Psoas muscle (tissue), 8 donors: ENCODE measurements at places on chromosomes 5 and 9. TPM values are rescaled to one million over a fixed set of nuclear protein-coding genes. Genes with fewer than 3 reads are reported as not detected.
A peak's percentile ranks its signal among the peaks of the same experiment; 100 is the strongest.

DNA sequence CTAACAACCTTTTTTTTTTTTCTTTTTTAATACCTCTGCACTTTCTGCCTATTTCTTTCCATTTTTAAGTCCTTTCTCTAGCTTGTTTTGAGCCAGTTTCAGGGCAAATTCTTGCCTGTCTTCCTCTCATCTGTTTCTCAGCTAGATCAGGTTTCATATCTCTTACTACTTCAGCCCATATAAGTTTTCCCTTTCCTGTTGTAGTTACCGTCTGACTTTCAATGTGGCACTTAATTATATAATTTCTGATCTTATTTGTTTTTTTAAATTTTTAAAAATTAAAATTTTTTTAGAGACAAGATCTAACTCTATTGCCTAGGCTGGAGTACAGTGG, 104.7 kb upstream of the ELL2 start:
- no peaks in the 10 kb centered on the region for H3K36me3 ChIP-seq
- H3K4me1 ChIP-seq, result no peaks in the 10 kb centered on the region
- no peak for DNase-seq
- no peak overlapping the region for H3K4me3 ChIP-seq

GRCh38 chr9:87292449-87293191, 205.0 kb upstream of the DAPK1 start:
- DNase-seq, result no peak
- no peak overlapping the region for H3K4me3 ChIP-seq
- no peaks in the 10 kb centered on the region for H3K27me3 ChIP-seq

DNA sequence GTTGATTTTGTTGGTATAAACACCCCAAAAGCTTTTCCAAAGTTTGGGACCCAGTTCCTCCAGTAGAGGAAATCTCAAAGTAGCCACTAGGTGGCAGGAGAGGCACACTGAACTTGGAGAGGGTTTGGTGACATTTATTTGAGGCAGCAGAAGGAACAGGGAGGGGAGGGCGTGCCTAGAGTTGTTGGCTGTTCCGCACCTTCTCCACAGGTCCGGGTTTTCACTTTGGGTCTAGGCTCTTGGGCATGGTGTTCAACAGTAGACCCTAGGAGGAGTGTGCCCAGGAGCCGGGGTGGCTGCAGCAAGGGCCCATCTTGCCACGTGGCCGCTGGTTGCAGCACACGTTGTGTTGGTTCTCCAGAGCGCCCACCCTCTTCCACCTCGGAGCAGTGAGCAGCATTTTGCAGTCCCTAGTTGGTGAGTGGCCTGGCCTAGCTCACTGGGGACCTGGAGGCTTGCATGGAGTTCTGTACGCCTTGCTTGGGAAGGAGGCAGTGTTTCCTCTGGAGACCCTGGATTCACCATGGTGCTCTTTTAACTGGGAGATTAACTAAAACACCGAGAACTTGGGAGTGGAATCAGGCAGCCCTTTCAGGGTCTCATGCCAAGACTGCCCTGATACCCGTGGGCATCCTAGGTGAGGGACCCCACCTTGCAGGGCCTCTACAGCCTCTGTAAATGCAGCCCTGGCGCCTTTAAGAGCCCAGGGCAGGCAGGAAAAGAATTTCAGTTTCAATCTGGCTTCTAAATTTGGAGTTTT, 28.2 kb downstream of the PTPA start:
- H3K4me1 ChIP-seq, result peaks cover 52% of the 10 kb centered on the region
- peak overlapping the region; percentile 67 for H3K4me3 ChIP-seq
- DNase-seq, result peak; percentile 68
- no peaks in the 10 kb centered on the region for H3K27me3 ChIP-seq

GRCh38 chr9:112179816-112180215, 4.7 kb upstream of the SUSD1 start:
- DNase-seq, result no peak
- H3K36me3 ChIP-seq, result no peaks in the 10 kb centered on the region
- H3K27ac ChIP-seq, result no peak overlapping the region

The SLC6A18 gene
- not detected for total RNA-seq

DNA sequence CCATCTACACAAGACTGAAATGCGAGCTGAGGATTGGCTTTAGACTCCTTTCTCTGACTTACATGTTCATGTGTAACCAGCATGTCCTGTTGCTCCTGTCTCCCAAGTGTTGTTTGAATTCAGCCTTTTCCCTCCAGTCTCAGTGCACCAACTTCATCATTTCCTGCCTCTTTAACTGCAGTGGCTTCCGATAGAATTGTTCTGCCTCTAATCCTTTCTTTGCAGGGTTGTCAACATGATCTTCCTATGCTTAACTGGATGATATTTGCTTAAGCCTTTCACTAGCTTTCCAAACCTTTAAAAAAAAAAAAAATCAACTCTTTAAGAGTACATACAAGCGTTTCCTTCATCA, 6.7 kb upstream of the FYB1 start:
- no peak overlapping the region for H3K27ac ChIP-seq
- peaks cover 16% of the 10 kb centered on the region for H3K4me1 ChIP-seq
- H3K36me3 ChIP-seq, result no peaks in the 10 kb centered on the region

DNA sequence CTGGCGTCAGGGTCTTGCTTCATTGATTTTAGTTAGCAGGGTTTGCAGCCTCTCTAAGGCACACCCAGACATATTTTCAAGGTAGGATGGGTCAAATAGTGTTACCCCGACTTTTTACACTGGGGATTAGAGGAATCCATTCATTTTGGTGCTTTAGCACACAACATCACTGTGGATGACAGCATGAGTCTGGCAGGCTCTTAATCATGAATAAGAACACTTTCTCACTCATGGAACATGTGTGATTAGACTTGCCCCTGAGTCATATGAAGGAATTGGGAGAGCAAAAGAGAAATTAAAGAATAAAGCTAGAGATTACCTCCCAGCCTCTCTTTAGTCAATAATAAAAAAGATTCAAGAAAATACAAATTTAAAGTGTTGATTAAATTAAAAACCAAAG, 175.6 kb downstream of the SEMA5A start:
- no peak overlapping the region for H3K27ac ChIP-seq

The MEF2C gene
- total RNA-seq, result 322 TPM

DNA sequence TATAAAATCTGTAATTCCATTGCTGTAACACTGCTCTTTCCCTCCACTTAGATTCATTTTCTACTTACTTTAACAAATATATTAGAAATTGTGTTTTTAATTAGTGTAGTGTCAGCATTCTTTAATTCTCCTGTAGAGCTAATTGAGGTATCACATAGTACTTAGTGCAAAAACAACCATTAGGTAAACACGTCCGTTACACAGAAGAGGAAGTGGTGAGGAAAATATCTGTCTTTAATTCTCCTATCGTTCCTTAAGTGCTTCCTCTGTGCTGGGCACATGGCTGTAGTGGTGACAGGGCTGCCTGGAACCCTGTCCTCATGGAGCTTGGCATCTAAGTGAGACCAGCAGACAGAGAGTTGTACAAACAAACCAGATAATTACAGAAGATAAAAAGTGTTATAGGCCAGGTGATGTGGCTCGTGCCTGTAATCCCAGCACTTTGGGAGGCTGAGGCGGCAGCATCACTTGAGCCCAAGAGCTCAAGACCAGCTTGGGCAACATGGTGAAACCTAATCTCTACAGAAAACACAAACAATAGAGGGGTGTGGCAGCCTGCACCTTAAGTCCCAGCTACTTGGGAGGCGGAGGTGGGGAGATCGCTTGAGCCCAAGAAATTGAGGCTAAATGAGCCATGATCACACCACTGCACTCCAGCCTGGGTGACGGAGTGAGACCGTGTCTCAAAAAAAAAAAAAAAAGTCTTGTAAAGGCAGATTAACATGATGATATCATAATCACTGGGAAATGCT, 36.4 kb downstream of the PARP8 start:
- no peak overlapping the region for H3K27ac ChIP-seq
- no peaks in the 10 kb centered on the region for H3K4me1 ChIP-seq
- H3K36me3 ChIP-seq, result no peaks in the 10 kb centered on the region
- no peak overlapping the region for H3K4me3 ChIP-seq

DNA sequence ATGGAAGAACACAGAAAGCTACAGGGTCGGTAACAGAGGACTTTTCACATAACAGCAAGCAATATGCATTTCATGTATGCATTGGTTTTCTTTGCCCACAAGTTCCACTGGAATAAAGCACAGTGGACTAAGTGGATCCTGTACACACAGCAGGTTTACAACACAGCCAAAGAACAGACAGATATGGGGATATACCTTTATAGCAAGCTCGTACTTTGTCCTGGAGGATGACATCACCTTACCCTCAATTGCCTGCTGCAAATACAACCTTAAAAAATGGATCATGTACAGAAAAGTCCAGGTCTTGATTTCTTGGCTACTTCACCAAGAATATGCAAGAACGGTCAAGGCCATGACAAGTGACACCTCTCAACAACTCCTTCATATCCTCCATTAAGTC, 1445.5 kb downstream of the MAT2B start:
- H3K27ac ChIP-seq, result no peak overlapping the region
- H3K36me3 ChIP-seq, result no peaks in the 10 kb centered on the region
- H3K4me3 ChIP-seq, result no peak overlapping the region
- H3K4me1 ChIP-seq, result no peaks in the 10 kb centered on the region
- H3K27me3 ChIP-seq, result no peaks in the 10 kb centered on the region
- no peak for DNase-seq

DNA sequence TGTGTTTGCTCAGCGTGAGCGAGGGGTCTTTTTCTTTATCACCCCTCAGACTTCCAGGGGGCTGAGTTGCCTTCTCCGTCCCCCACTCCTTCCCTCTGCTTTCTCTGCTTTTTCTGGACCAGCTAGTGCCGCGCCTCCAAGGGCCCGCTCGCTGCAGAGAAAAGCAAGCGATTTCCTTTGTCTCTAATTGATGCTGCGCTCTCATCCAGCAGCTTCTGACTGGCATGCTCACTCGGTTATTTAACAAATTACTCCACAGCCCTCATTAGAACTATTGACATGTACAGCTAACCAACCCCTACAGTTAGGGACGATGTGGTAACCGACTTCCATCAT, 288.0 kb downstream of the ELAVL2 start:
- peak overlapping the region; percentile 55 for H3K4me3 ChIP-seq
- no peak for DNase-seq
- H3K36me3 ChIP-seq, result no peaks in the 10 kb centered on the region
- no peak overlapping the region for H3K27ac ChIP-seq

DNA sequence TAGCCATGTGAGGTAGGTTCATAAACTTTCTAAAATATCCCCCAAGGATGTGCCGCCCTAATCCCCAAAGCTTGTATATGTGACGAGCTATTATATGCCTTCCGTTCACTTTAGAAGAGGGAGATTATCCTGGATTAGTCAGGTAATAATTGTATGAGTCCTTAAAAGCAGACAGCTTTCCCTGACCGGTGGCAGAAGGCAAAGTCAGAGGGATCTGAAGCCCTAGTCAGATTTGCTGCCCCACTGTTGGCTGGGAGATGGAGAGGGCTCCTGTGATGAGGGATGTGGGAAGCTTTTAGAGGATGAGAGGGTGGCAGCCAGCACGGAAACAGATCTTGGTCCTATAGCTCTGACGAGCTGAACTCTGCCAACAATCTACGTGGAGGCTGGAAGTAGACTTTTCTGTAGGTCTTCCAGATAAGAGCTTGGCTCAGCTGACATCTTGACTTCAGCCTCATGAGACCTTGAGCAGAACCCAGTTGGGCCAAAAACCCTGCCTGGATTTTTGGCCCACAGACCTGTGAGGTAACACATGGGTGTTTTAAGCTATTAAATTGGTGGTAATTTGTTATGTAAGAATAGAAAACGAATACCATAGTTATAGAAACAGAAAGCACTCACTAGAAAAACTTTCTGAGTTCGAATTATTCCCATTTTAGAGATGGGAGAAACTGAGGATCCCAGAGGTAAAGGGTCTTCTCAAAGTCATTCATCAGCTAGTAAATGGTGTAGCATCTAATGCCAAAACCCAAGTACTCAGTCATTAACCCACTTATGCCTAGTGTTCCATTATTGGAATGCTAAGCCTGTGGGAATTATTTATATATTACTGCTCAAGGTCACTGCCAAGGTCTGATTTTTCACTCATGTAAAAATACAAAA, 48.9 kb downstream of the SH3PXD2B start:
- no peak overlapping the region for H3K4me3 ChIP-seq
- no peak for DNase-seq
- no peaks in the 10 kb centered on the region for H3K27me3 ChIP-seq

The SARDH gene
- total RNA-seq, result 0.59 TPM

The GARIN3 gene
- not detected for total RNA-seq

The HTR4 gene
- total RNA-seq, result 0.10 TPM

- H3K4me3 ChIP-seq, result no peak overlapping the region
- no peaks in the 10 kb centered on the region for H3K4me1 ChIP-seq
- no peaks in the 10 kb centered on the region for H3K27me3 ChIP-seq
- DNase-seq, result peak; percentile 44
These were observed 202.9 kb downstream of the AOPEP start for GRCh38 chr9:94929369-94929756.

The PCDHGB2 gene
- 2.2 TPM for total RNA-seq

- H3K27ac ChIP-seq, result peak overlapping the region; percentile 36
- H3K4me3 ChIP-seq, result no peak overlapping the region
- no peaks in the 10 kb centered on the region for H3K27me3 ChIP-seq
- H3K36me3 ChIP-seq, result no peaks in the 10 kb centered on the region
These were observed 170.5 kb downstream of the ARHGEF28 start for GRCh38 chr5:73796164-73797131.

GRCh38 chr5:11420969-11421368, 483.3 kb downstream of the CTNND2 start:
- H3K27me3 ChIP-seq, result no peaks in the 10 kb centered on the region
- no peak for DNase-seq
- H3K4me3 ChIP-seq, result no peak overlapping the region
- no peaks in the 10 kb centered on the region for H3K36me3 ChIP-seq
- no peak overlapping the region for H3K27ac ChIP-seq

The MAML1 gene
- total RNA-seq, result 12.9 TPM

The SH3TC2 gene
- total RNA-seq, result 0.34 TPM

The SPOCK1 gene
- total RNA-seq, result 52.7 TPM

The NR2F1-AS1 gene
- total RNA-seq, result 0.13 TPM

GRCh38 chr5:82786748-82787147, 290.4 kb downstream of the TMEM167A start:
- H3K27ac ChIP-seq, result no peak overlapping the region
- H3K36me3 ChIP-seq, result no peaks in the 10 kb centered on the region
- no peaks in the 10 kb centered on the region for H3K4me1 ChIP-seq
- no peak for DNase-seq

The FOXD4 gene
- total RNA-seq, result 0.27 TPM

GRCh38 chr5:95915999-95916686, 45.5 kb downstream of the ELL2 start:
- no peak overlapping the region for H3K27ac ChIP-seq
- H3K4me1 ChIP-seq, result peaks cover 19% of the 10 kb centered on the region
- no peak for DNase-seq
- no peaks in the 10 kb centered on the region for H3K27me3 ChIP-seq
- peaks cover 3% of the 10 kb centered on the region for H3K36me3 ChIP-seq

The PRDM9 gene
- not detected for total RNA-seq

DNA sequence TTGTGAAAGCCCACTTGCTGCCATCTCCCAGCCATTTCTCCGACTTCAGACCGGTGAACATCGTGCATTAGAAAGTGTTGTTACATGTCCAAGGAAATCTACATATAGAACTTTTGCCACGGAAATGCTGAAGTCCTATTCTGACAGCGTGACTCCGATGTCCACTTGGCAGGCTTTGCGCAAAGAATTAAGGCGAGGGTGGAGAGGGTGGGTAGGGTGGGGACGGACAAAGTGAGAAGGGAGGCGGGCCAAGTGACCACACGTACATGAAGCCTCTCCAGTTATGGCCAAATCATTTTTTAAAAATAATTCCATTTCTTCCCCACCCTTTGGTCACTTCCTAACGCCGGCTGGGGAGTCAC, 460 bp upstream of the ACO1 start:
- DNase-seq, result no peak
- peaks cover 12% of the 10 kb centered on the region for H3K4me1 ChIP-seq
- peak overlapping the region; percentile 83 for H3K27ac ChIP-seq
- no peaks in the 10 kb centered on the region for H3K27me3 ChIP-seq
- H3K36me3 ChIP-seq, result no peaks in the 10 kb centered on the region

The UBE2R2 gene
- 53.2 TPM for total RNA-seq

GRCh38 chr9:129643706-129644105, 1.8 kb upstream of the ASB6 start:
- peaks cover 8% of the 10 kb centered on the region for H3K36me3 ChIP-seq
- peaks cover 17% of the 10 kb centered on the region for H3K4me1 ChIP-seq
- no peaks in the 10 kb centered on the region for H3K27me3 ChIP-seq
- no peak overlapping the region for H3K27ac ChIP-seq
